ENCODE measurements at places on chromosomes 3 and 15.

DNA sequence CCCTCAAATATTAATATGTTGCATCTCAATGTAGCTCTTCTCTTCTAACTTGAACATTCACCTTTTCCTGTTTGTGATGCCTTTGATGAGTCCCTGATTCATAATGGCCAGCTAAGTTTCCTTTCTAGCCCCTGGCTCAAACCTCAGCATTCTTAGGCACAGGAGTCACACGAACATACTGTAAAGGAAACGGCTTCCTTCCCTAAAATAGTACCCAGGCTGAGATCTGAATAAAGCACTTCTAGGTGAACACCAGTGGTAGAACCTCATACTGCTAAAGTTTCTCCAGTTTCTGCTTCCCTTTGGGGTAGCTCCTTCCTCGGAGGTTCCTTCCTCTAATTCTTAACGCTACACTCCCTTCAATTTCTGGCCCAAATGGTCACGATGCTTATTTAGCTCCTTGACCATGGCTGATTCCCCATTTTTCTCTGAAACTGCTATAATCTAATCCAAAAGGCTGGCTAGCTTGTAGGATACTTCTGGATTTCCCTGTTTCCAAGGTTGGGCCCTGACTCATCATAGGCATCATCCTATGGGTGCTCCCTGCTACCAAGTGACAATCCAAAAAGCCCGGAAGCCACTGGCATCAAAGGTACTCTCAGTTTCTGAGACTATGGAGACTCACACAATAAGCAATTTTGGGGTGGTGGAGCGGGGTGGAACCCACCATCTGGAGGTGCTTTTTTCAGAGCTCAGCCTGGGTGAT lies 2.4 kb downstream of the ANAPC13 start:
- peaks cover 10% of the 10 kb centered on the region for H3K36me3 ChIP-seq
- H3K27ac ChIP-seq: peak overlapping the region; percentile 98
- peaks cover 20% of the 10 kb centered on the region for H3K4me1 ChIP-seq
- DNase-seq: peak; percentile 47

GRCh38 chr15:41658689-41659088 lies 1.5 kb upstream of the MGA start:
- no peaks in the 10 kb centered on the region for H3K36me3 ChIP-seq
- H3K27ac ChIP-seq: no peak overlapping the region
- H3K4me1 ChIP-seq: peaks cover 5% of the 10 kb centered on the region
- no peak overlapping the region for H3K4me3 ChIP-seq

GRCh38 chr3:112745567-112746248 lies 101.0 kb downstream of the CD200R1L start:
- H3K4me1 ChIP-seq: no peaks in the 10 kb centered on the region
- no peaks in the 10 kb centered on the region for H3K27me3 ChIP-seq

DNA sequence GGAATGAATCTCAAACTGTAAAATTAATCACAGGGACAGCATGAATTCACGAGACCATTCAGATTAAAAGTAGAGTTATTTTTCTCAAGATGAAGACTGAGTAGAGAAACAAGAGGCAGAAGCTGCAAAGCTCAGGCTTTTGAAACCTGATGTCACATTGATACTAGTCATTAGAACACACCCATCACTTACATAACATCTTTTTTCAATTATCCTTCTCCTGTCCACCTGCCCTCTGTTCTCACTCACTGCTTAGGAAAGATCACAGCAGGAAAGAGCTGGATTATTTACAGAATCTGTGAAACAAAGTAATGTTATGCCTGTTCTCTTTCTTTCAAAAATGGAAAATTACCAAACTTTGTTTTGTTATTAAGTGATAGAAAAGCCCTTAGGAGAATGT lies 72.0 kb upstream of the CDAN1 start:
- H3K4me3 ChIP-seq: no peak overlapping the region
- no peaks in the 10 kb centered on the region for H3K36me3 ChIP-seq
- H3K27me3 ChIP-seq: no peaks in the 10 kb centered on the region
- no peaks in the 10 kb centered on the region for H3K4me1 ChIP-seq

GRCh38 chr3:53195602-53196574 lies 34.9 kb downstream of the PRKCD start:
- H3K27me3 ChIP-seq: no peaks in the 10 kb centered on the region
- peak; percentile 23 for DNase-seq
- no peak overlapping the region for H3K27ac ChIP-seq
- peaks cover 1% of the 10 kb centered on the region for H3K36me3 ChIP-seq

DNA sequence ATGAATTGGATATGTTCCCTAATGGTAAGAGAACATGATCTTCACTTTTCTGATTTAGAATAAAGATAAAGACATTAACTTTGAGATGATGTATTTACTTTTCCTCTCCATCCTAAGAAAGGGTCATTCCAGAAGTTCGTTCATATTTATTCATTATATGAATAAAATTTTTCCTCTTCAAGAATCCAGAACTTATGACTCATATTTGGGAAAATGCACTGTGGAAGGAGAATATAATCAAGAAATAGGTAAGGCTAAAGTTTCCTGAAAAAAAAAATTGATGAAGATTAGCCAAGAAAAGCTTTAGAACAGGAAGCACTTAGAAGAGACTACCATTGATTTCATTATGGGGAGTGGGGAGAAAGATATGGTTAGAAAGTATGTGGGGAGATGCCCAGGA lies 36.5 kb upstream of the CBLB start:
- no peaks in the 10 kb centered on the region for H3K36me3 ChIP-seq
- no peak overlapping the region for H3K4me3 ChIP-seq
- peaks cover 7% of the 10 kb centered on the region for H3K4me1 ChIP-seq
- DNase-seq: peak; percentile 2

DNA sequence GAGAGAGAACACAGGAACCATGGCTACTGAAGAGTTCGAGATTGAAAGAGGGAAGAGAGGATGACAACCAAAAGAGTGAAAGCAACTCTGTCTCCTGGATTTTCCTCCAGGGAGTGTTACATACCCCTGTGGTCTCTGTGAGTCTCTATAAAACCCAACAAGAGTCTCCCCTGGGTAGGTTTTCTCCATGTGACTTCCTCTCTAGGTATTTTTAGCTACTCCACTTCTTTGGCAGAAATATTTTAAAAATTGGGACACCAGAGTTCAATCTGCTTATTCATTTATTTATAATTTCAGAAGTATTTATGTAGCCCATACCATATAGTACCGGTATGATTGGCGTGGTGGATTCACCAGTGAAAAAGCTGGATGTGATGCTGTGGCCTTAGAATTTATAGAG lies 671.7 kb upstream of the NR2F2 start:
- no peak for DNase-seq
- H3K27ac ChIP-seq: no peak overlapping the region
- H3K27me3 ChIP-seq: no peaks in the 10 kb centered on the region

Measured in fibroblast of lung (primary cell).